Cerebellum (tissue), 4 donors: ENCODE measurements at places on chromosomes 12 and 14. TPM values are rescaled to one million over a fixed set of nuclear protein-coding genes. Genes with fewer than 3 reads are reported as not detected.
A peak's percentile ranks its signal among the peaks of the same experiment; 100 is the strongest.

DNA sequence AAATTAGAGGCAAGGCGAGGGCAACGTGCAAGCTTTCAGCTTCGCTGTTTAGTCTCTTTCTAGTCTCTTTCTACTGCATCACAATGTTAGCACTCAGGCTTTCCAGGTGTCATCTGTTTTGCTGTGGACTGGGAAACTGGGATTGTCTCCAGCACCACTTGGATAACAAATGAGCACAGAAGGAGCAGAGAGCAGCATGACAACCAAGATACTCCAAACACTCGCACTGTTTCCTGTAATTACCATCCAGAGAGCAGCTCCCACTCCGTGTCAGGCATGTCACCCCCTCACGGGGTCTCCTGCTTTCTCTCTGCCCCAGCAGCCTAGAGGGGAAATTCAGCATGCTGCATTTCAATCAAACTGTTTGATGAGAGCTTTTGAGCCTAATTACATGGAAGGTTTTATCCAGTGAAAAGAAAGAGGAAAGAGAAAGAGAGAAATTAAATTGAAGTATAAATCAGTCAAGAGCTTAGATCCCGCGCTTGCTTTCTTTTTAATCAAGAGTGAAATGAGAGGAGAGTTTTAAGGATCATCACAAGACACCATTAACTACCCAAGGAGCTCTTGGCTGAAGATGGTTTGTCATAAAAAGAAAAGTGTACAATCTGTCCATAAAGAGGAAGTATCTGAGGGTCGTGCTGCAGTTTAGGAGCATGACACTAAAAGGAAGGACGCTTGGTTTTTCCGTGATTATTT lies 917.7 kb downstream of the DIO2 start:
- DNase-seq: peak; percentile 71

GRCh38 chr14:22547313-22547947 lies 41.6 kb downstream of the DAD1 start:
- no peak for DNase-seq

EFCAB11 gene
- 10.0 TPM for total RNA-seq

- no peak for DNase-seq
Measured at GRCh38 chr14:34582117-34582680, 42.7 kb upstream of the EAPP start.

DNA sequence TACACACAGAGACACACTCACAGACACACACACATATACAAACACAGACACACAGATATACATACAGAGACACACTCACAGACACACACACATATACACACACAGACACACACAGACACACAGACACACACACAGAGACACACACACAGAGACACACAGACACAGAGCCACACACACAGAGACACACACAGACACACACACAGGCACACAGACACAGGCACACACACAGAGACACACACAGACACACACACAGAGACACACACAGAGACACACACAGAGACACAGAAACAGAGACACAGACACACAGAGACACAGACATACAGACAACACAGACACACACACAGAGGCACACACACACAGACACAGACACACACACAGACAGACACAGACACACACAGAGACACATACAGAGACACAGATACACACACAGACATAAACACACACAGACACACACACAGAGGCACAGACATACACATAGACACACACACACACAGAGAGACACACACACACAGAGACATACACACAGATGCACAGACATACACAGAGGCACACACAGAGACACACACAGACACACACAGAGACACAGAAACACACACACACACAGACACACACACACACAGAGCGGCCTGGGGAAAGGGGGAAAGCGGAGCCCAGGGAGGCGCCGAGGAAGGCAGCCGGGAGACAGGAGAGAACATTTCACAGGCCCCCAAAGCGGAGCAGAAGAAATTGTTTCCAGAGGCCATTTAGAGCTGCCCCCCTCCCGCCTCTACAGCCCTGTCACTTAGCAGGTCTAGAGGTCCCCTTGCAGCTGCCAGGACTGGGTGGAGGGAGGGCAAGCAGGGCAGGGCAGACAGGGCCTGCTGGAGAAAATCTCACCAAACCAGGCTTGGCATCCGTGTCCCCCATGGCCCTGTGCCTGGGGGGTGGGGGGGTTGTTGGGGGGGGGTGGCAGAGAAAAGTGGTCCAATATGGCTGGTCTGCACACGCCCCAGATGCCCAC lies 38.9 kb downstream of the SERPINA3 start:
- no peak for DNase-seq

- DNase-seq: peak; percentile 47
Measured at GRCh38 chr12:128818065-128819022, 5.4 kb downstream of the SLC15A4 start.

DNA sequence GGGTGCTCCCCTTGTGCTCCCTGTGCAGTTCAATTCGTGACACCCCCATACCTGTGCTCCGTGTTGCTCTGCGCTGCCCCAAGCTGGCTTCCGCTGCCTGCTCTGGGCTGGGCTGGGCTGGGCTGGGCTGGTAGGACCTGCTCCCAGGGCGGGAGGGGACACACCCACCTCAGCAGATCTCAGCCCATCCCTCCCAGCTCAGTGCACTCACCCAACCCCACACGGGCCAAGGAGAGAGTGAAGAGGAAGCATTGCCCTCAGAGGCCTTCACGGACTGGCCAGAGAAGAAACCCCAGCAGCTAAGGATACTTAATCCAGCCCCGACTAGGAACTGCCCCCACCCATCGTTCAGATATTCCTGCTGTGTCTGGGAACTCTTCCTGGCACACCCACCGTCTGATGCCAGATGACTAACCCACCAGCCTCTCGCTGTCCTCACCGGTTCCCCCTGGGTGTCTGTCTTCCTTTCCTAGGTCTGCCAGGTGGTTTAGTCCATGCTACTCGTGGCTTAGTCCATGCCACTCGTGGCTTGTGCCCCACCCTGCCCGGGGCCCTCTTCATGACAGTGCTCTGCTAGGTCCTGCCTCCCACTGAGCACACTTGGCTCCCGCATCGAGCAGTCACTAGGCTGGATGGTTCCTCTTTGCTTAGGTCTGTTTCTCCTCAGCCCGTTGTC lies at the start of gene LPAR5:
LPAR5 (minus strand) TSS at position 104 of the 676 bp plus-strand sequence. CDS start 14,711 bp downstream, outside the sequence.
- no peak for DNase-seq

MYO1H gene
- total RNA-seq: 0.09 TPM

GRCh38 chr12:122348505-122348904 lies 74.0 kb downstream of the CLIP1 start:
- DNase-seq: no peak

GPRC5D gene
- not detected for total RNA-seq

DNA sequence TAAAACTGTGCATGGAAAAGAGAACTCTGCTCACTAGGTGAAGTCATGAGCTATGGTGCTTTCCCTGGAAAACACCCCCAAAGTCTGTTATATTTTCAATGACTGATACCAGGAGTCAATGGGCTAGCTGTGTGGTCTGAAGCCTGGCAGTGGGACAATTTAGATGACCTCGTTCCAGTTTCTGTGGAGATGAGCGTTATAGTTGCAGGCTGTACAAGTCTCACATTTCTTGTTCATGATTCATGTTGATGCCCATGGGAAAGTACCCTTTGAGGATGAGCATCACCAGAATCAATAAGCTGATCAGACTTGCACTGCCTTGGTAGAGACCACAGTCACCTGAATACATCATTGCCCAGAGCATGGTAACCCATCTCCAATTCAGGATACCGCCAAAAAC lies 70.7 kb downstream of the NOVA1 start:
- no peak for DNase-seq

DNA sequence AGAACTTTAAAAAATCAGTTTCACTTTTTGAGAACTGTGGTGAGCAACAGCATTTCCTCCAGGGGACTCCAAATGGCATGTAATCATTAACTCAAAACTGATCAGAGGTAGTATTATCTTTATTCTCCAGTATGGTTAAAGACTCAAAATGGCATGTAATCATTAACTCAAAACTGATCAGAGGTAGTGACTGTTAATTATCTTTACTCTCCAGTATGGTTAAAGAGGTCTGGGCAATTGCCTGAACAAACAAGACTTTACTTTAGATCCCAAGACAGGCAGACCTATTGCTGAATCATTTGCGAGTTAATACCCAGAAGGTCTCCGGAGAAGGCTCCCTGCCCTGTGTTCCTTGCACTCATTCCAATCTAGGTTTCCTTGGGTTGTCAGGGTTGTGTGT lies 6.6 kb upstream of the ACADS start:
- no peak for DNase-seq

DNA sequence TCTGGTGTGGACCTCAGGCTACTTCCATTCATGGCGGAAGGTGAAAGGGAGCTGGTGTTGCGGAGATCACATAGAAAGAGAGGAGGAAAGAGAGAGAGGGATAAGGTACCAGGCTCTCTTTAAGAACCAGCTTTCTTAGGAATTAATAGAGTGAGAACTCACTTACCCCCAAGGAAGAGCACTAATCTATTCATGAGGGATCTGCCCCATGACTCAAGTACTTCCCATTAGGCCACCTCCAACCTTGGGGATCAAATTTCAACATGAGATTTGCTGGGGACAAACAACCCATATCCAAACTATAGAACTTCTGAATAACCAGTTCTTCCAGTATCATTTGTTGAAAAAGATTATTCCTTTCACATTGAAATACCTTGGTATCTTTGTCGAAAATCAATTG lies 34.0 kb upstream of the C2CD5 start:
- DNase-seq: no peak

GRCh38 chr12:47080725-47081502 lies 1.2 kb upstream of the AMIGO2 start:
- DNase-seq: no peak

- DNase-seq: no peak
Measured at GRCh38 chr14:57051633-57052032, 217.1 kb downstream of the EXOC5 start.

DBX2 gene
- total RNA-seq: 0.73 TPM

GRCh38 chr12:29769162-29769858 lies 14.4 kb downstream of the TMTC1 start:
- DNase-seq: no peak

DNA sequence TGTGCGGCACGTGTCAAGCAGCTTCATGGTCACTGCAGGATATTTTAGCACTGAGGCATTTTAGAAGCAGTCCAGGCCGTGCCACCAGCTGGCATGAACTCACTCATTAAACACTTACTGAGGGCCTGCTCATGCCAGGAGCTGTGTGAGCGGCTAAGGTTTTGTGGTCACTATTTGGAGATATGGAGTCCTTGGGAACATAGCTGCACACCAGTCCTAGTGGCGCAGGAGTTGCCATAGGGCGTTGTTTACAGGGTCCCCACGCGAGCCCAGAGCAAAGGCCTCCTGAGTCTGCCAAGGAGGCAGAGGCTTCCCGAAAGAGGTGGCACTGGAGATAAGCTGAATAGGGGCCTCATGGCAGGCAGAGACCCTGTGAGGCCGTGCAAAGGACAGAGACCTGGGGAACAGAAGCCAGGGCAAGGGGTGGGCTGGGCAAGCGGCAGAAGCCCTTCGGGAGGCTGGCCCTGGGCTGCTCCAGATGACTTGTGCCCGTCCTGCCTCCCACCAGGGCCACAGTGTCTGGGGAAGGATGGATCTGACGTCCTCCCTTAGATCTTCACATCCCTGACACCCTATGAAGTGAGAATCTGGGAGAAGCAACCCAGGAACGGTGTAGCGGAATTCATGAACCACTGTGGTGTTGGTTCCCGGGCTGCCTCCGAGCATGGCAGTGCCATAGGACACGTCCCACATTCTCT lies 38.9 kb downstream of the SFSWAP start:
- DNase-seq: peak; percentile 16
